ENCODE measurements at places on chromosomes 4 and X.

DNA sequence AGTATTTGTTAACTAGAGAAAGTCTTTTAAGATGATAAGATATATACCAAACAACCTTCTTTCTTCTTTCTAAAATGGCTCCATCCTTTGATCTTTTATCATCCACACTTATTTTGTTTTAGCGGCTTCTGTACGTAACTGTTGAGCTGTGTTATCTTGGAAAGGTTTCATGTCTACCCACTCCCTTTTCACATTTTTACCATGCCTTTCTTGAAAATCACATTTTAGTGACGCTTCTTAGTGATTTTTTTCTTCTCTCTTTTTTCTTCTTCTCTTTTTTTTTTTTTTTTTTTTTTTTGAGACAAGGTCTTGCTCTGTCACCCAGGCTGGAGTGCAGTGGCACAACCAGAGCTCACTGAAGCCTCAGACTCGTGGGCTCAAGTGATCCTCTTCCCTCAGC lies 135.1 kb downstream of the CHIC2 start:
- no peak for DNase-seq

GRCh38 chr4:141027421-141027820 lies 105.8 kb downstream of the RNF150 start:
- DNase-seq: no peak

DNA sequence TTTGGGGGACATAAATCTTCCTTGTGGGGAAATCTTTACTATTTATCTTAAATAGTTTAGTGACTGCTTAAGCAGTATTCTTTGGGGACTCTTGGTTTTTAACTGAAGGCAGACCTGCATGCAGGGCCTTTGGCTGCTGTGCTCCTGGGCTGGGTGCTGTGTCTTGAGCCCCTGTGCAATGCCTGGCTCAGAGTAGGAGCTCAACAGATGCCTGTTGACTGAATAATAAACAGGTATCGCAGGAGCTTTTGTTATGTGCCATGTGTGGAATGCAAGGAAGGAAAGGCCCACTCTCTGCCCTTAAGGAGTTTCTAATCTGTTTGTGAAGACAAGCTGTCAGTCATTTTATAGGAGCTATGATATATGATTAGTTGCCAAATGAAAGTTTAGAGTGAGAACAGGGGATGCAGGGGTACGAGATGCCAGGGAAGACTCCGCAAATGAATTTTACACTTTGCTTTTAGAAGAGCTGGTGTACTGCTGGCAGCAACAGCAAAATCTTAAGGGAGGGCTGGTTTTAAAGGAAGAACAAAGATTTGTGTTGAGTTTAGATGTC lies 6.7 kb downstream of the GAB1 start:
- no peak for DNase-seq

- no peak for DNase-seq
These were observed 52.2 kb upstream of the SOD3 start for GRCh38 chr4:24743206-24743605.

DNA sequence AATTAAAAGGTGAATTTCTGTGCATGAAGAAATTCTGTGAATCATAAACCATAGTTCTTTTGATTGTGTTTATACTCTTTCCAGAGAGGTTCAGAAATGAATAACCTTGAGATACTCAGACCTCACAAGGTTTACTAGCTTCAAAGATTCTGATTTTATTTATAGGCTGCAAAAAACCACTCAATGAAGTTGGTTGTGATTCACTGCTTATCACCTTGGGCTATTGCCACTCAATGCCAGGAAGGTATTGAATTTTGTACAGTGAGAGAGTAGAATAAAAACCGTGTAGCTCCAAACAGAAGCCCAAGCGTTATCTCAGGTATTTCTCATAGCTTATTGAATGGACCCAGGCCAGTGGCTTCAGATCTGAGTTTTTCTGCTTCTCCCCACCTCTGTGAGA lies 118.7 kb downstream of the FHIP1A start:
- DNase-seq: no peak

- peak; percentile 11 for DNase-seq
These were observed 27.0 kb downstream of the ARHGEF9 start for GRCh38 chrX:63758011-63758410.

DNA sequence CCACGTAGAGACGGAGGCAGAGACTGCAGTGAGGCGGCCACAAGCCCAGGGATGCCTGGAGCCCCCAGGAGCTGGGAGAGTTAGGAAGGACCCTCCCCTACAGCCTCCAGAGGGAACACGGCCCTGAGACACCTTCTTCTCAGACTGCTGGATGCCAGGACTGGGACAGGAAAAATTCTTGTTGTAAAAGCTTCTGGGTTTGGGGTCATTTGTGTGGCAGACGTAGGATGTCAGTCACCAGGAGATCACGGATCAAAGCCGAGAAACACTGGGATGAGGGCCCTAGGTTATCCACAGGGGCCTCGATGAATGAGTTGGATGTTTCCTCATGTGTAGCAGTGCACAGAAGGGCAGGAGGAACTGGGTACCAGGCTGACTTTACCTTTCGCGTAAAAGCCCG lies 163.7 kb downstream of the SHOX start:
- no peak for DNase-seq

DNA sequence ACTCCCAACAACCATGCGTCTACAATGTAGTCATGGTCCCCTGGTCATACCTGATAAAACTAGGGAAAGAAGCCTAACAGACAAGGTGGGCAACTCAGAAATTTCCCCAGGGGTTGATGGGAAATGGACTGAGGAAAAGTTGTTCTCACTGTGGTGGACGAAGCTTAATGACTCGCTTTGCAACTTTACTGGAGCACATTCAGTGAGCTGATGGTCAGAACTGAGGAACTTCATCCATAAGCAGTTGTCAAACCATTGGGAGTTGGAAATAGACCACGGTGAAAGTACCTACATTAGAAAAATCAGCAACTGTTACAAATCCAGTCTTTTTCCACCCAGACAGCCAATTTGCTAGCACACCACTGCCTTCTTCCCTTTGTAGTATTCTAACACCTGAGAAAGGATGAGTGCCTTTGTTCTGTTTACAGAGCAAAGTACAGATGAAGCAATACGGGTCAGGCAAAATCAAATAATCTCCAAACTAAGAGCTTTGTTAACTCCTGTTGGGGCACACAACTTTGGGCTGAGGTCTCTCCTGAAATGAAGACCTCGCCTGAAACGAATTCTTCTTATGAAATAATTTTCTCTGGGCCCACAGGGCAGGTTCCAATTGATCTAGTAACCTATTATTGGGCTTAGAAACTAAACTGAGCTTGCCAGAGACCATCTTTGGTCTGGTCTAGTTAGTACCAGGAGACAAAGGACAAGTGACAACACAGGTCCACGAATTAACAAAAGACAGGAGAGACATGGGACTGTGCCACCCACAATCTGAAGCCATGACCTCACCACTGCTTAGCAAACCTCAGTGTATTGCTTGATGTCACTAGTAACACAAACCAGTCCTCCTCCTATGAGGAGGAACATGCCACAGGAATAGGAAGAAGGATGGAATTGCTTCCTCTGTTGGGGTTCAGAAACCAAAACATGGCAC lies 58.9 kb upstream of the NFKB1 start:
- DNase-seq: peak; percentile 63

DNA sequence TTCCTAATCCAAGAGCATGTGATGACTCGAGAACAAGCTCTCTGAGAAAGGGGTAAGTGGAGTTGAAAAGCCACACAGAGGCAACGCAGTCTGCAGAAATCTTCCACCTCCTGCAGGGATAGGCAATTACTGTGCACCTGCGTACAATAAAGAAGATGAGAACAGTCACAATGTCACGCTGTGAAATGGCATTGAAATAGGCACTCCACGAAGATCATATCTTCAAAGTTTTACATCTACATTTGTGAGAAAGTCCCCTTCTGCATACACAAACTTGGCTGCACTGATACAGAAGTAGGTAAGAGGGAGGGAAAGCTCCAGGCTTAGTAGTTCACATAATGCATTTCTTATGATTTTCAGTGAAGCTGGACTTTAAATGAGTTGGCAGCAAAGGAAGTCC lies 27.1 kb downstream of the DDX60L start:
- no peak for DNase-seq

DNA sequence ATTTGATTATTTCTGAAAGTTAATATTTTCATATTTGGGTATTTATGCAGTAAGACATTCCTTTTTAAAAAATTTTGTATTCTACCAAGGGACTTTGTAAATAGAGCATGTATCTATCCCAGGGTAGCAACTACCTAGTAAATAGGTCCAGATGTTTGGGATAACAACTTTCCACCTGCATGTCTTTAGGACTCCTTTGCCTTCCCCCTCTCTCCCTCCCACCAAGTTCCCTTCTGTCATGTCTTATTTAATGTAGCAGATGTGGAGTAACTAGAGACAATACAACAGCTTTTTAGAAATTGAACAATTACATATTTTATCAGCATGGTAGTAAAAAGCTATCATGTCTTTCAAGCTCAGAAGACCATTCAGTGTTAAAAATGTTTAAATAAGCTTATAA lies 821.0 kb downstream of the C4orf33 start:
- no peak for DNase-seq

DNA sequence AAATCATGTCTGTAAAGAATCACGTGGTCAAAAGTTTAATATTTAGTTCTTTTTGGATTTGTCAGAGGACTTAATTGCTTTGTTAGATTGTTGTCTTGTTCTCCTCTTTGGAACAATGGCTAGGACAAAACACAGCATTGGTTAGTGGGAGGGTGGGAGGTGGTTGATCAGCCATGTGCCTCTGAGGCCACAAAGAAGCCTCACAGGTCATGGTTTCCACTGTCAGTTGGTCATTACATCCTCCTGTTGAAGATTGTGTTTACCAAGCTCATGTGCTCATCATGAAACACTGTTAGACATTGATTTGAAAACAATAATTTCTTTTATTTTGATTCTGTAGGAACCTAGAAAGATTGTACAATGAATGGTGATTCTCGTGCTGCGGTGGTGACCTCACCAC lies 31.9 kb downstream of the ADD1 start:
- DNase-seq: no peak

- no peak for DNase-seq
These were observed 13.3 kb downstream of the APLN start for GRCh38 chrX:129641469-129641868.

GRCh38 chrX:101482296-101482695 lies 3.0 kb upstream of the ARMCX4 start:
- no peak for DNase-seq

- no peak for DNase-seq
These were observed 26.3 kb upstream of the UCP1 start for GRCh38 chr4:140595065-140595464.

DNA sequence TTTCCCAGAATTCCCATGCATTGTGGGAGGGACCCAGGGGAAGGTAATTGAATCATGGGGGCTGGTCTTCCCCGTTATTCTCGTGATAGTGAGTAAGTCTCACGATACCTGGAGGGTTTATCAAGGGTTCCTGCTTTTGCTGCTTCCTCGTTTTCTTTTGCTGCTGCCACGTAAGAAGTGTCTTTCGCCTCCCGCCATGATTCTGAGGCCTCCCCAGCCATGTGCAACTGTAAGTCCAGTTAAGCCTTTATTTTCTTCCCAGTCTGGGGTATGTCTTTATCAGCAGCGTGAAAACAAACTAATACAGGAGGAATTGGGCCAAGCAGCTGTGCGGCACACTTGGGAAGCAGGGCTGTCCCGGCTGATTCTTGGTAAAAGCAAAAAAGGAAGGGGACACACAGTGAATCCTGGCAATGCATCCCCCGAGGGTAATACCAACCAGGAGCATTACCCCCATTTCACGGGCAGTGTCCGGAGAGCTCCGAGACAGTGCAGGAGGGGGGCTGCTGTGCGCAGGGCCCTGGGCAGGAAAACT lies 185.7 kb downstream of the AFAP1 start:
- DNase-seq: no peak

DNA sequence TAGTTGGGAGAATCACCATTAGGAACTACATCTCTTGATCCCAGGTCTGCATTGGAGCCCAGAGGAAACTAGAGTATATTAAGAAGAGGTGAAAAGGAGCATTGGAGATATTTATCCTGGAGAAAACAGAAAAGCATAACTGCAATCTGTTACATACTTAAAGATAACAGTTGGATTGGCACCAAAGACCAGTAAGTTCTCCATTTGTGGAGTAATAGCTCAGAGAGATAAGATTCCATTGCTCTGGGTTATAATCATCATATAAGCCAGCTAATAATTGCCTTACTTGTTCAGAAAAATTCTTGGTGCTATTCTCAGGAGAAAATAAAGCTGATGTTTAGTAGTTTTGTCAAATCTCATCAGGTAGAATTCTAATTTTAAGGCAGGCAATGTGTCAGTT lies 20.6 kb downstream of the GRPR start:
- no peak for DNase-seq

GRCh38 chr4:18214411-18215055 lies 193.0 kb upstream of the LCORL start:
- DNase-seq: no peak

DNA sequence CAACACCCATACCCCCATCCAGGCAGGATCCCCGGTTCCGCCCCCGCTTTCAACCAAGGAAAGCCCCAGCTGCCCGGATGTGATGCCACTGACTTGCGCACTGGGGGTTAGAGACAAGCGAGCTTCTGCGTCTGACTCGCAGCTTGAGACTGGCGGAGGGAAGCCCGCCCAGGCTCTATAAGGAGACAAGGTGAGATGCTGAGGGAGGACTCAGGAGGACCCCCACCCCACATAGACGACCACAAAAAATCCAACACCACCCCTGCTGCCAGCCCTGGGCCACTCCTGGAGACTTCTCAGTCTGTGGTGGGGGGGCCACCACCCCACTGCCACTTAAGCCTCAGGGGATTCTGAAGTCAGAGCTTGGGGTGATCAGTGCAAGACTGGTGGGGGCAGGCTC lies at the start of gene MAGEA4:
MAGEA4 (plus strand) TSS at position 110 of the 400 bp plus-strand sequence. CDS start 10,776 bp downstream, outside the sequence.
- no peak for DNase-seq

DNA sequence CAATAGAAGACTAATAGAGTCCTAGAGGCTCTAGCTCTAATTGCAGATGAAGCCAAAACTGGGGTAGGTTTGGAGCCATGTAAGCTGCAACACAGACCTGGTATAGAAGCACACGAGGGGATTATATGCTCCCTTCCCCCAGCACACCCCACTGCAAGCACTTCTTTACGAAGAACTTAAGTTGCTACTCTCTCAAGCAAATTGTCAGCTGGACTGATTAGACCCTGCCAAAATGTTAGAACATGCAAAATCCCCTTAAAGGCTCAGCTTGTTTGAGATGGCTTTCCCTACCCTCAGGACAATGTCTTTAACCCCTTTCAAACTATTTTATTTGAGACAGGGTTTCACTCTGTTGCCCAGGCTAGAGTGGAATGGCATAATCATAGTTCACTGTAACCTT lies 4.7 kb upstream of the KIAA1210 start:
- DNase-seq: no peak

DNA sequence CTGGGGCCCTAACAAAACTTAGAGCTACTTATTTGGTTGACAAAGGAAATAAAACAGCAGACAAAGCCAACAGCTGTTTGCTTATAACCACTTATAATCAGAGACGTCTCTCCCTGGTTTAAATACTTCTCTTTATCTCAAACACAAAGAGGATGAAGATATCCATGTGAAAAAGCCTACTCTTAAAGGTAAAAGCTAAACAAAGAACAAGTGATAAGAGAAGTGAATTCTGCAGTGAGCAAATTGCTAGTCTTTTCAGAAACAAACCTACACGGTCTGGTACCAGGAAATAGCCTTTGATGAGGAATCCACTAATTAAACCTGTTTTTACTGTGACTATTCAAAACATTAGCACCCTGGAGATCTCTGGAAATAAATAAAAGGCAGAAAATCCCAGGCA lies 46.7 kb downstream of the GRIA3 start:
- no peak for DNase-seq

Measured in inflammatory macrophage treated with lipopolysaccharide for 4 hours (primary cell).